Endodermal cell (in vitro differentiated cells): ENCODE measurements at places on chromosomes 13 and 19. TPM values are rescaled to one million over a fixed set of nuclear protein-coding genes. Genes with fewer than 3 reads are reported as not detected.
A peak's percentile ranks its signal among the peaks of the same experiment; 100 is the strongest.

GRCh38 chr13:62875118-62875640 is 1459.5 kb upstream of the PCDH20 start:
- no peaks in the 10 kb centered on the region for H3K36me3 ChIP-seq
- H3K4me1 ChIP-seq: no peaks in the 10 kb centered on the region
- no peaks in the 10 kb centered on the region for H3K27me3 ChIP-seq
- DNase-seq: no peak
- no peak overlapping the region for H3K4me3 ChIP-seq
- no peak overlapping the region for H3K27ac ChIP-seq

DNA sequence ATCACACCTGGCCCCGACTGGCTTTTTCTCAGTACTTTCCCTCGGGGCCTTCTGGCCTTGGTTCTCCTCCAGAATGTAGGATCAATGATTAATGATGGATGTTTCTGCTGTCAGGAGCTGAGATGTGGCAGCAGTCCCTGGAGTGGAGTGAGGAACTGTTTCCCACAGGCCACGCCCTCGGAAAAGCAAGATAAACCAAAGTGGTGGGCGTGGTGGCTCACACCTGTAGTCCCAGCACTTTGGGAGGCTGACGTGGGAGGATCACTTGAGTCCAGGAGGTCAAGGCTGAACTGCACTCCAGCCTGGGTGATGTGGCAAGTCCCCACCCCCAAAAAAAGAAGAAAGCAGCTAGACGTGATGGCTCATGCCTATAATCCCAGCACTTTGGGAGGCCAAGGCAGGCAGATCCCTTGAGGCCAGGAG is 7.1 kb upstream of the SHFL start:
- H3K4me1 ChIP-seq: no peaks in the 10 kb centered on the region
- H3K27me3 ChIP-seq: peaks cover 15% of the 10 kb centered on the region
- H3K36me3 ChIP-seq: no peaks in the 10 kb centered on the region
- H3K4me3 ChIP-seq: no peak overlapping the region
- peak; percentile 27 for DNase-seq
- H3K27ac ChIP-seq: no peak overlapping the region

The C19orf25 gene
- total RNA-seq: 35.8 and 40.0 TPM in 2 replicates

- H3K4me1 ChIP-seq: no peaks in the 10 kb centered on the region
- DNase-seq: no peak
- H3K4me3 ChIP-seq: no peak overlapping the region
- H3K27ac ChIP-seq: no peak overlapping the region
- H3K36me3 ChIP-seq: no peaks in the 10 kb centered on the region
Observed at GRCh38 chr13:27211771-27212364, 39.5 kb upstream of the RPL21 start.

- peak overlapping the region; percentile 69 for H3K4me3 ChIP-seq
- no peak overlapping the region for H3K27ac ChIP-seq
- DNase-seq: peak; percentile 98
- H3K36me3 ChIP-seq: peaks cover 89% of the 10 kb centered on the region
- no peaks in the 10 kb centered on the region for H3K27me3 ChIP-seq
Observed at GRCh38 chr19:51702103-51702824, 9.1 kb downstream of the SPACA6 start.

GRCh38 chr13:92097337-92097903 is 699.0 kb downstream of the GPC5 start:
- H3K27me3 ChIP-seq: no peaks in the 10 kb centered on the region
- H3K27ac ChIP-seq: no peak overlapping the region
- H3K36me3 ChIP-seq: no peaks in the 10 kb centered on the region
- no peak overlapping the region for H3K4me3 ChIP-seq
- no peak for DNase-seq

DNA sequence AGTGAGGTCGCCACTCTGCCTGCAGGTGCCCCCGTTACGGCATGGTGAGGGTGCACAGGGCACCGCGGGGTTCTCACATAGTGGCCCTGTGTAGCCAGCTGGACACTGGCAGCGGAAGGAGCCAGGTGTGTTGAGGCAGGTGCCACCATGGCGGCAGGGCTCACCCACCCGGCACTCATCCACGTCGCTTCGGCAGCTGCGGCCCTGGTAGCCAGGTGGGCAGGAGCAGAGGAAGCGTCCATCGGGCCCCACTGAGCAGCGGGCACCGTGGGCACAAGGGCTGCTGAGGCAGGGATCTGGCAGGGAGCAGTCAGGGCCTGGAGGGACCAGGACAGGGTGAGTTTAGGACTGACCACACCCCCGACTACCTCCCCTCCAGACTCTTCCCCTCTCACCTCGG is 8.8 kb downstream of the NOTCH3 start:
- no peak overlapping the region for H3K4me3 ChIP-seq
- H3K36me3 ChIP-seq: peaks cover 81% of the 10 kb centered on the region
- H3K27me3 ChIP-seq: no peaks in the 10 kb centered on the region
- no peak for DNase-seq

DNA sequence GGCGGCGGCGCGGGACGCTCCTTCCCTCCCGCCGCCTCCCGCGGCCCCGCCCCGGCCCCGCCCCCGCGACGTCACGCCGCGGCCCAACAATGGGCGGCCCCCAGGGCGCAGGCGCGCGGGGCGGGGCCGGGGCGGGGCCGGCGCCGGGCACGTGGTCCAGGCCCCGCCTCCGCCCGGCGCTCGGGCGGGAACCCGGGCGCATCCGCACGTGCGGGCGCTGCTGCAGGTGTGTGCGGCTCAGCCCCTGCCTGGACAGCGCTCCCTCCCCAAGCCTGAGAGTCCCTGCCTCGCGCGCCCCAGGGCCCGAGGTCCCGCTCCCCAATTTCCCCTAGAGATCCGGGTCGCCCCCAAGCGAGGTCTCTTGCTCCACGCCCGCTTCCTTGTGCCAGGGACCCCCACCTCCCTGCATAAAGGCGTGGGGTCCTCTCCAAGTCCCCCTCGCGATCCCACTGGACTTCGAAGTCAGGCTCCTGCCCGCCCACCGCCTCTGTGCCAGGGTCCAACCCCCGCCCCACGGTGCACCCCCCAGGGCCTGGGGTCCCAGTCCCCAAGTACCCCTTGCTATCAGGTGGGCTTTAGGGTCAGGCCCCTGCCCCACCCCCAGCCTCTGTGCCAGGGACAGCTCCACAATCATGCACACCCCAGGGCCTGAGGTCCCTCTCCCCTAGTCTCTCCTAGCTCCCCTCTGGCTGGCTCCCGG is at the start of gene MEX3D:
Gene MEX3D, minus strand, starts transcription at position 6 of the 700 bp plus-strand sequence. CDS start 267 bp downstream, outside the sequence.
- peaks cover 20% of the 10 kb centered on the region for H3K36me3 ChIP-seq
- peaks cover 21% of the 10 kb centered on the region for H3K27me3 ChIP-seq
- peak; percentile 85 for DNase-seq

- no peaks in the 10 kb centered on the region for H3K4me1 ChIP-seq
- H3K36me3 ChIP-seq: no peaks in the 10 kb centered on the region
- peak; percentile 52 for DNase-seq
- peaks cover 7% of the 10 kb centered on the region for H3K27me3 ChIP-seq
Observed at GRCh38 chr19:14686411-14686810, 3.4 kb upstream of the ZNF333 start.

The VN1R4 gene
- total RNA-seq: not detected in 2 replicates

GRCh38 chr13:43005460-43006236 is 13.6 kb upstream of the EPSTI1 start:
- H3K27ac ChIP-seq: no peak overlapping the region
- no peaks in the 10 kb centered on the region for H3K27me3 ChIP-seq

DNA sequence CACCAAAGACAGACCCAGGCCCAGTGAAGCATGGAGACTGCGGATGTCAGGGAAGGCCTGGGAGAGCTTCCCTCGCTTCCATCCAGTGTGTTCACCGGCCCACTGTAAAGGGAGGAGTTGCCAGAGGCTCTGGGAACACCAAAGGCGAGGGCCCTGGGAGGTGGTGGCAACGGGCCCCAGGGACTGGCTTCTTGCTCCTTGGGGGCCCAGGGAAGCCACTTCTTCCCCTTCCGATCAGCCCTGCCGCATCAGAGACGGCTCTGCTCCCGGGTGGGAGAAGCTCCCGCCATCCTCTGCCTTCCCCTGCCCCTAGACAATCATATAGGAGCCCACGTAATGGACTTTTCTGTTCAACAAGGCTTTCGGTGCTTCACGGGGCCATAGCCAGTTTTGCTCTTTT is 83.4 kb upstream of the GPR183 start:
- H3K4me1 ChIP-seq: no peaks in the 10 kb centered on the region
- no peak overlapping the region for H3K27ac ChIP-seq
- H3K4me3 ChIP-seq: no peak overlapping the region
- peaks cover 5% of the 10 kb centered on the region for H3K36me3 ChIP-seq

DNA sequence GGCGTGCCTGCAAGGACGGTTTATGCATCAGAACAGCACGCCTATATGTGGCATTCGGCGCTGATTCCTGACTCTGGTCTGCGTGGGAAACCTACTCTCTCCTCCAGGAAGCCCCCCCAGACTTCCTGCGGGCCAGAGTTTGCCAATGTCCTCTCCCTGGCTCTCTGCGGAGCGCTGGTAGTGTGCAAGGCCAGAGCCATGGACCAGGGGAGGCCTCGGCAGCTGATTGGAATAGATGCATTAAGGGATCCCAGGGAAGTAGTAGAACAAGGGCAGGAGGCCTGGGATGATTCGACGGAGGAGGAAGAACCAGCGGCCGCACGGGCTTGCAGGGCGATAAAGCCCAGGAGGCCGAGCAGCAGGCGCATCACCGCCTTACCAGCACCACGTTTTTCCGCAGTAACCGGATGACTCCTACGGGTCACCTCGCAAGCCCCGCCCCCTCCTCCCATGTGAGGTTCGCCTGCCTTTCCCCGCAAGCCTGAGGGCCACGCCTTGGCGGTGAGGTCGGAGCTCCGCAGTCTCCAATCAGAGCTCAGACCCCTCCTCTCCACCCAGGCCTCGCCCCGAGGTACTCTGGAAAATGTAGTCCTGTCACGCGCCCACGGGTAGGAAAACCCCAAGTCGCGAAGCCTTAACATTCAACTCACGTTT is 5.0 kb downstream of the CLEC11A start:
- no peaks in the 10 kb centered on the region for H3K4me1 ChIP-seq
- no peak overlapping the region for H3K4me3 ChIP-seq
- DNase-seq: peak; percentile 99
- H3K36me3 ChIP-seq: no peaks in the 10 kb centered on the region
- peaks cover 9% of the 10 kb centered on the region for H3K27me3 ChIP-seq
- H3K27ac ChIP-seq: peak overlapping the region; percentile 16

The GPI gene
- total RNA-seq: 183 to 749 TPM (median 191 TPM) in 3 replicates

DNA sequence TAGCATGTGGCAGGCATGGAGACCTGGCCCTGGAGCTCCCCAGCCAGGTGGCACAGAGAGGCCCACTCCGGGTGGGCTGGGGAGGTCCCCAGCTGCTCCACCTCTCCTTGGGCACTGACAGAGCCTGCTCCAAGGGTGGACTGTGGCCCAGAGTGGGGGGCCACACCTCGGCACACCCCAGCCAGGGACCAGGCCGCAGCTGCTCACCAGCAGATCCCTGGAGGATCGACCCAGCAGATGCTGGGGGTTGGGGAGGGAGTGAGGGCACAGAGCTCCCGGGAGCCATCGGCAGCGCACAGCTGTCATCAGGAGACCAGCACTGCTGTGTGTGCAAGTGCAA is 72.0 kb upstream of the KCTD15 start:
- H3K36me3 ChIP-seq: no peaks in the 10 kb centered on the region
- no peak overlapping the region for H3K4me3 ChIP-seq
- H3K27me3 ChIP-seq: no peaks in the 10 kb centered on the region
- H3K4me1 ChIP-seq: no peaks in the 10 kb centered on the region
- no peak for DNase-seq
- H3K27ac ChIP-seq: peak overlapping the region; percentile 83

- H3K27me3 ChIP-seq: no peaks in the 10 kb centered on the region
- H3K27ac ChIP-seq: peak overlapping the region; percentile 99
- no peaks in the 10 kb centered on the region for H3K4me1 ChIP-seq
Observed at GRCh38 chr19:6736169-6736916, 1.0 kb downstream of the GPR108 start.

DNA sequence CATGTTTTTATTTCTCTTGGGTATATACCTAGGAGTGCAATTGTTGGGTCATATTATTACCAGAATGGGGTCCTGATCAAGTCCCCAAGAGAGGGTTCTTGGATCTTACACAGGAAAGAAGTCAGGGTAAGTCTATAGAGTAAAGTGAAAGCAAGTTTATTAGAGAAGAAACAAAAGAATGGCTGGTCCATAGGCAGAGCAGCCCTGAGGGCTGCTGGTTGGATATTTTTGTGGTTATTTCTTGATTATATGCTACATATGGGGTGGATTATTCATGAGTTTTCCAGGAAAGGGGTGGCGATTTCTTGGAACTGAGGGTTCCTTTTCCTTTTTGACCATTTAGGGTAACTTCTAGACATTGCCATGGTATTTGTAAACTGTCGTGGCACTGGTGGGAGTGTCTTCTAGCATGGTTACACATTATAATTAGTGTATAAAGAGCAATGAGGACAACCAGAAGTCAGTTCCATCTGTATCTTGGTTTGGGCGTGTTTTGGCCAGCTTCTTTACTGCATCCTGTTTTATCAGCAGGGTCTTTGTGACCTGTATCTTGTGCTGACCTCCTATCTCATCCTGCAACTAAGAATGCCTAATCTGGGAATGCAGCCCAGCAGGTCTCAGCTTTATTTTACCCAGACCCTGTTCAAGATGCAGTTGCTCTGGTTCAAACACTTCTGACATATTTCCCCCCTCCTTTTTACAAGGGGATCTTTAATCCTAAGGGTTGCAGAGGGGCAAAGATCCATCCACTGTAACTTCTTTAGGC is 41.1 kb downstream of the CEACAM1 start:
- H3K27me3 ChIP-seq: no peaks in the 10 kb centered on the region
- no peaks in the 10 kb centered on the region for H3K36me3 ChIP-seq
- no peak overlapping the region for H3K27ac ChIP-seq
- H3K4me3 ChIP-seq: no peak overlapping the region

DNA sequence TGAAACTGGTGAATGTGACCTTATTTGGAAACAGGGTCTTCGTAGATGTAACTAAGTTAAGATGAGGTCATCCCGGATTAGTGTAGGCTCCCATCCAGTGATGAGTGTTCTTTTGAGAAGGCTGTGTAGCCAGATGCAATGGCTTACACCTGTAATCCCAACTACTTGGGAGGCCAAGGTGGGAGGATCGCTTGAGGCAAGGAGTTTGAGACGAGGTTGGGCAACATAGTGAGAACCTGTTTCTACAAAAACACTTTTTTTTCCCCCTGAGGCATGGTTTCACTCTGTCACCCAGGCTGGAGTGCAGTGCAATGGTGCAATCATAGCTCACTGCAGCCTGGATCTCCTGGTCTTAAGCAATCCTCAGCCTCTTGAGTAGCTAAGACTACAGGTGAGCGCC is 36.4 kb downstream of the FBN3 start:
- no peaks in the 10 kb centered on the region for H3K27me3 ChIP-seq
- no peak overlapping the region for H3K4me3 ChIP-seq
- H3K27ac ChIP-seq: no peak overlapping the region
- no peak for DNase-seq
- no peaks in the 10 kb centered on the region for H3K4me1 ChIP-seq

The ZNF528 gene
- total RNA-seq: 0.42 to 2.9 TPM (median 1.1 TPM) in 3 replicates

The TNNI3 gene
- total RNA-seq: 10.8 to 14.2 TPM (median 11.6 TPM) in 3 replicates

The RNF17 gene
- not detected in 3 replicates for total RNA-seq
